ENCODE measurements at places on chromosomes 4 and X.

DNA sequence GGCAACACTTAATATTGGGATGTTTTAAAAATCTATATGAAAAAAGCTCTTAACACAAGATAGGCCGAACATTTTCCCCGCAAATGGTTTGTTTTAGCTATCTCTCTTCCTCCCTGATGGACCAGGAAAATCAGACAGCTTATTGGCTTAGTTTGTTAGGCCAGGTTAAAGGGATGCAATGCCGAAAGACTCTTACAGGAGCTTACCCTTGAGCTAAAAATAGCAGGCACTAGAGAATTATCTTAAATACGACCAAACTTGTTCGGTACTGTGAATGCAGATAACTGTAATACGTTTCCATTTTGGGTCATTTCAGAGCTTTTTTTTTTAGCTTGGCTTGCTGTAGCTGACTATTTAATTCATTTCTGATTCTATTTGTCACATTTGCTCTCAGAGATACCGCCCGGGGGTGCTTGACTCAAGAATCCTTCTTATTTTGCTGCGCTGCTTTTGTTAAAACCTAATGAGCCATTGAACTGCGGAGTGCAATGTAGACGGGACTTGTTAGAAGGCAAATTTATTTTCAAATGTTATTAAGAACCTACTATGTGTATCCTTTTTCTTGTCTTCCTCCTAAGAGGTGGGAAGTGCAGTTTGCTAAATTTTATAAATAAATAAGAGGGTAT, 23.3 kb downstream of the PPARGC1A start:
- no peak for DNase-seq

GRCh38 chr4:28890949-28891775, 1829.0 kb upstream of the PCDH7 start:
- DNase-seq: no peak

DNA sequence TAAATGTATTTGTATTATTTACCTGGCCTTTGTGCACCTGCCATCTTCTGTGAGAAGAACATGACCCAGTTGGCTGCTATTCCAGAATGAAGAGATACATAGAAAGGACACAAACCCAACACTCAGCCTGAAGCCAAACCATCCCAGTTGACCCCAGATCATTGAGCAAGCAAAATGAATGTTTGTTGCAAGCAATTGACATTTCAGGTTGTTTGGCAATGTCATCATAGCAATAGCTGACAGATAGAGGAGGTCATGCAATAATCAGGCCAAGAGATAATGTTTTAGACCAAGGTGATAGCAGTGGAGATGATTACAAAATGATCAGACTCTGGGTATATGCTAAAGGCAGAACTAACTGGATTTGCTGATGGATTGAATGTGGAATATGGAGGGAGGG, 71.2 kb upstream of the TMEM164 start:
- DNase-seq: no peak

- DNase-seq: no peak
Observed at GRCh38 chr4:105709081-105709450, 482 bp downstream of the GSTCD start.

GRCh38 chr4:8307714-8308113, 38.2 kb downstream of the HTRA3 start:
- DNase-seq: no peak

DNA sequence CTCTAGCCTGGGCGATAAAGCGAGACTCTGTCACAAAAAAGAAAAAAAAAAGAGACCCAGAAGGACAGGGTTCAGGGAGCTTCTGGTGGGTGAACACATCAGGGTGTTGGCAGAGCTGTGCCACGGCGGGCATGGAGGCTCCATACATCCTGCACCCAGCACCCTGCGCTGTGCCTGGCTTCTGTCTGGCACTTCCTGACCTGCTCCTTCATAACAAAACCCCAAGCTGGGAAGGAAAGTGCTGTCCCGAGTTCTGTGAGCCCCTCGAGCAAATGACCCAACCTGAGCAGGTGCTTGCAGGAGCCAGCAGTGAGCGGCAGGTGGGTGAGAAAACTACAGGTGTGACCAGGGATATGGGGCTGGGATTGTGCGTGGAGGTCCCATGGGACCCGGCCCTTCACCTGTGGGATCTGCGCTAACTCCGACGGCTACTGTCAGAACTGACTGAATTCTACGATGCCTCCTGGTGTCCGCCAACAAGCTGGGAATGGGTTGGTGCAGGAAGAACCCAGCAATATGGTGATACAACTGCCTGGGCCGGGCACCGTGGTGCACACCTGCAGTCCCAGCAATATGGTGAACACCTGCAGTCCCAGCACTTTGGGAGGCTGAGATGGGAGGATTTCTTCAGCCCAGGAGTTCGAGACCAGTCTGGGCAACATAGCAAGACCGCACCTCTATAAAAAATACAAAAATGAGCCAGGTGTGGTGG, 18.9 kb downstream of the ASMTL start:
- DNase-seq: no peak

- no peak for DNase-seq
Observed at GRCh38 chr4:98092833-98093439, 50.3 kb downstream of the STPG2 start.

DNA sequence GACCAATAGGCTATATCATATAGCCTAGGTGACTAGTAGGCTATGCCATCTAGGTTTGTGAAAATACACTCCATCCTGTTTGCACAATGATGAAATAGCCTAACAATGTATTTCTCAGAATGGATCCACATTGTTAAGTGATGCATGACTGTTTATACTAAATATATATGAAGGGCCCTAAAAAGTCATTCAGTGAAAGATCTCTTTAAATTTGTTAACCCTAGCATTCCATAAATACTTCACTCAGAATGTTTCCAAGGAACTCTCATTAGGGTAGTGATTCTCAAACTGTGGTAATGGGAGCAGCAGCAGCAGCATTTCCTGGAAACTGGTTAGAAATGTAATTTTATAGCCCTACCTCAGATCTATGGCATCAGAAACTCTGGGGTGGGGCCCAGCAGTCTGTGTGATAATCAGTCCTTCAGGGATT, 74.9 kb downstream of the PRRG1 start:
- DNase-seq: no peak

DNA sequence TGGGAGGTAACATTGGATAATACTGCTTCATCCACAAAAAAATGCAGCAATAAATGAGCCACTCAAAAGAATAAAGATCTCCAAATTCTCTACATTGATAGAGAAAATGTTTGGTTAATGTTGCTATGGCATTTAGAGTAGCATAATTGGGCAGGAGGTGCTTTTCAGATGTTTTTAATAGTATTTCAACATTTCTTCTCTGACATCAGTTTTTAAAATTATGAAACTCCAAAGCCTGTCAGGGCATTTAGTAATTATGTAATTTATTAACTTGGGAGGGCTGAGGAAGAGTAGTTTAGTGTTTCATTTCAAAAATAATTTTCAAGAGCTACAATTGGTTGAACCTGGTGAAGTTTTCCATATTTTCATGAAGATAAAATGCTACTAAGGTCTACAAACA, 211.3 kb upstream of the INTU start:
- no peak for DNase-seq

GRCh38 chr4:46274717-46275116, 115.2 kb downstream of the GABRA2 start:
- no peak for DNase-seq

GRCh38 chr4:24428850-24429249, 155.5 kb downstream of the DHX15 start:
- no peak for DNase-seq

DNA sequence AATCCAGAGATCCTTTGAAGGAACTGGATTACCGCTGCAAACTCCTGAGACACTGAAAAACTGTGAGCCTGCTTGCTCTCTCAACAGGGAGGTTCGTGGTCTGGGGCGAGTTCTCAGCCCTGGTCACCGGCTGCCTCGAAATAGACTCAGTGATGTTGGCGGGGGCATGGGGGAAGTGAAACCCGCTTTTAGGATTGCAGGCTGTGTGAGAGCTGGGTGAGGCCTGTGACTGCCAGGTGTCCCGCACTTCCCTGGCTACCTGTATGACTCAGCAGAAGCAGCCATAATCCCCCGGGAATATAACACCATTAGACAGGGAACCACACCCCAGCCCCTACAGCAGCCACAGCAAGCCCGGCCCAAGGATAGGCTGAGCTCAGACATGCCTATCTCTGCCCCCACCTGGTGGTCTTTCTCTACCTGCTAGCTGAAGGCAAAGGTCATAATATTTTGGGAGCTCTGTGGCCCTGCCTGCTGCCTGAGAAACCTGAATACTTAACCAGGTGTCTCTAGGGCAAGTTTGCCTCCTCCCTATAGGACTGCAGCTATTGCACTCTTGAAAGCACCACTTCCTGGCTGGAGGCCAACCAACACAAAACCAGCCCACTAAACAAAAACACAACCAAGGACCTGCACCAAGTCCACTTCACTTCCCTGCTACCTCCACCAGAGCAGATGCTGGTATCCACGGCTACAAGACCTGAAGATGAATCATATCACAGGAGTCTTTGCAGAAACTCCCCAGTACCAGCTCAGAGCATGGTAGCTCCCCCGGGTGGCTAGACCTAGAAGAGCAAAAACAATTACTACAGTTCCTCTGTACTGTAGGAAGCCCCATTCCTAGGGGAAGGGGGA, 202.0 kb downstream of the RRAGB start:
- no peak for DNase-seq

DNA sequence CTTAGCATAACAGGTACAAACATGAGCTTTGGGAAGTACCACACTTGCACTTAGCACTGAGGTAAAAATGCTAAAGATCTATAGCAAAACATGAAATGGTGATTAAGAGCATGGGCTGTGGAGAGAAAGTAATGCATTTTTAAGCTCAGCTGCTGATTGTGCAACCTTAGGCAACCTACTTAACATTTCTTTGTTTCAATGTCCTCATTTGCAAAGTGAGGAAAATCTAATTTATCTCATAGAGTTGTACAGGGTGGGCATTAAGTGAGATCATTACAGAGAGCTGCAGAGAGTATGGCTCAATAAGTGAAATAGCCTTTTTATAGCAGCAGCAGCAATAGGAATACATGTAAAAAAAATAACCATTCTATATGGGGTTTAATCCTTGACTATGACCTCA, 87.0 kb downstream of the PAK3 start:
- no peak for DNase-seq

- DNase-seq: no peak
Observed at GRCh38 chr4:55604996-55605395, 13.0 kb upstream of the PDCL2 start.

- no peak for DNase-seq
Observed at GRCh38 chr4:138858419-138858818, 157.2 kb upstream of the NOCT start.

DNA sequence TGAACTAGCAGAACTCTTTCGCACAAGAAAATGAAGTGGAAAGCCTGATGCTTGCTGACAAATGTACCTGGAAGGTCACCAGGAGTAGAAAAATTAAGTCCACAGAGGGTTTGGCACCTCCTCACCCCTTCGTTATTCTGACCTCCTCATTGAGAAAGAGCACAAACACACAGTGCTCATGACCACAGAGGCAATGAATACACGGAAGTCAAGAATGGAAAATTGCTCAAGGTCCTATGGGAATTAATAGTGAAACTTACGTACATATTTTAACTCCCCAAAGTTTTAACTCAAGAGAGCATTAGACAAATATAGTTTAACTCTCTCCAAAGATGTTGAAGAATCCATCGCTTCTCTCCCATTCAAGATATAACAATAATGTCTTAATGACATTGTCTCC, 83.6 kb upstream of the CAMK2D start:
- no peak for DNase-seq

DNA sequence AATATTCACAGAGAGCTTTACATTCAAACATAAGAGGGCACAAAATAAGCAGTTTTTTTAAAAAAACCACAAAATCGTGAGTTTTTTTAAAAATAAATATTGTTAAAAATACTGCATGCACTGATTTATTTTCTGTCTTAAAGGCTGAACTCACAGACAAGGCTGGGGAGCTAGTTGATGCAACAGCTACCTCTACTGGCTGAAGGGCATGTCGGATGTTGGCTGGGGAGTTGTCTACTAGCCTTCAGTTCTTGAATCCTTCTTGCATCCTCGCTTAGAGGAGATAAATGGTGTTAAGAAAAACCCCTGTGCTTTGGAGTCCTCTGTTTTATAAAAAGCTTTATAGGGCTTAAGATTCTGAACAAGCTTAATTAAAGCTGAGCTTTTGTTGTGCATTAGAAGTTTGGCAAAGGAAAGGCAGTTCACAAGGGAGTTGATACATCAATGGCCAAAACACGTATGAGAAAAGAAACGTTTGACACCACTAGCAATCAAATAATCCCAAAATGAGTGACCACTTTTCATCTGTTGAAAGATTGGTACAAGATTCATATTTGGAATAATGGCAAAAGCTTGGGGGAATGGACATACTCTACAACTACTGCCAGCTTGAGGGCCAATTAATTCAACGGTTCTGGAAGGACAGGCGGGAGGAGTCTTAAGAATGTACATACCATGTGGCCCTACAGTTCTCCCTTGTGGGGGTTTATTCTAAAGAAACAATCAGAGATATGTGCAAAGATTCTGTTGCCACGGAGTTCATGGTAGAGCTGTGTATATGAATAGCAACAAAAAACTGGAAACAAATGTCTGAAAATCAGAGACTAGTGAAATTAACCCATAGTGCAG, 94.7 kb downstream of the SEL1L3 start:
- DNase-seq: peak; percentile 48

DNA sequence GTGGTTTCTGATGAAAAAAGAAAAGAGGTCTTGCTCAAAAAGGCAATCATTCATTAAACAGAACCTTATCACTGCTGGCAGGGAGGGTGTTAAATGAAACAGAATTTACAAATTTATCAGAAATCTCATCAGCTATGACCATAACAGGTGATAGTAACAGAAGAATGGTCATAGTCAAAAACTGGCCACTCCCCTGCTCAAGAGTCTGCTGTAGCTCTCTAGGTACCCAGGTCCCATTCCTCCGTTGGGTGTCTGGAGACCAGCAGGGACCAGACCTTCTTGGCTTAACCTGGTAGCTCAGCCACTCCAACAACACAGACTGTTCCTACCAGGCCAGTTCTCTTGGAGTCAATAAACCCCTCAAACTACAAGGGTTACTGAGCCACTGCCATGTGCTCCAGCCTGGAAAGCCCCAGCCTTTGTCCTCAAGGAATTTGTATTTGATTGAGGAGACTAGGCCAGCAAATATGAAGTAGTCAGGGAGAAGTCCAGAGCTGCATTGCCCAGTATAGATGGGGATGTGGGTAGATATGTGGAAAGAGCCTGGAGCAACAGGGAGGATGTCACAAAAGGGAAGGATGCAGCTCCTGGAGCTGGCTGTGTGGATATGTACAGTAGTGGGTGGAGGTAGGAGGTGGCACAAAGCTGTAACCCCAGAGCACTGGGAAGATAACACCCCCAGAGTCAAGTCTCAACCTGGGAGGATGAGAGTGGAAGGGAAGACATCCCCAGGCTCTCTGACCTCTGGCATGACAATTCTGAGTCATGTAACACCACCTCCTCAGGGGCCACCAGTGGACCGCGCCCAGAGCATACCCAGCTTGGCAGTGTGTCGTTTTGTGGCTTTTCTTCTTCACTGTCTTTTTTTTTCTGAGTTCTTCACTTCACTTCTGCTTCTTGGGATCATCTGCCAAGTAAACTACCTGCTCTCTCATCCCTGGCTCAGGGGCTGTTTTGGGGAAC, 21.9 kb downstream of the RASL11B start:
- no peak for DNase-seq

GRCh38 chr4:79367096-79367495, 40.9 kb downstream of the GK2 start:
- no peak for DNase-seq

- no peak for DNase-seq
Observed at GRCh38 chr4:119898211-119898610, 168.4 kb downstream of the MAD2L1 start.

Measured in NCI-H1930 (cell line).